Progenitor cell of endocrine pancreas (in vitro differentiated cells): ENCODE measurements at places on chromosomes 2 and 18.

- no peak for DNase-seq
These were observed 29.8 kb downstream of the TOGARAM2 start for GRCh38 chr2:29010946-29011345.

GRCh38 chr2:236265675-236266074 is 1.5 kb upstream of the ASB18 start:
- DNase-seq: no peak

GRCh38 chr2:240645346-240645745 is 20.1 kb downstream of the GPR35 start:
- DNase-seq: no peak

GRCh38 chr2:150689590-150689989 is 202.1 kb upstream of the RND3 start:
- no peak for DNase-seq

DNA sequence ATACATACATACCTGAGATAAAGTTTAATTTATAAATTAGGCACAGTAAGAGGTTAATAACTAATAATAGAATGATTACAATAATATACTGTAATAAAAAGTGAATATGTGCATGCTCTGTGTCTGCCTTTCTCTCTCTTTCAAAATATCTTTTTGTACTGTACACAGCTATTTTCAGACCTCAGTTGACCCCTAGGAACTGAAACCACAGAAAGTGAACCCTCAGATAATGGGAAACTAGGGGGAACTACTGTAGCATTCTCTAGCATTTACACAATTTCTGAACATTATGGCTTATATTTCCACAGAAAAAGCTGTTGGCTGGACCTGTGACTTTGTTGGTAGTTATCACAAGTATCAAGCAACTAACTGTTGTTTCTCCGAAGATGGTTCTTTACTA is 25.9 kb downstream of the WDR75 start:
- DNase-seq: no peak

GRCh38 chr2:27362678-27363420 is 6.3 kb upstream of the GTF3C2 start:
- no peak for DNase-seq

- no peak for DNase-seq
These were observed 153.2 kb upstream of the ETAA1 start for GRCh38 chr2:67243919-67244318.

DNA sequence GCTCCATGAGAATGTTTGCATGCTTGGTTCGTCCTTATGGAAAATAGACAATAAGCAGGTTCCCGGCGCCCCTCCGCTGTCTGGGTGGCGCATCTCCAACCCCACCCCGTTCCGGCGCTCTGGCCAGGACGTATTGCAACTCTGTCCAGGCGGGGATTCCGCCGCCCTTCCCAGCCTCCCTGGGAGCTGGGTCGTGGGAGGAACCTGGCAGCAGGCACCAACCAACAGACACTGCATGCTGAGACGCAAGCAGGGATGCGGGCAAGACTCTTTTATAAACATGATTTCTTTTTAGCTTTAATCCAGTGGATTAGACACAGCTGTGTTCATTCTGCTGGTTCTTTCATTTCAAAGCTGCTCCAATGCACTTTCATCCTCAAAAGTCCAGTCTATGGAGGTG is 240.2 kb downstream of the SH3BP4 start:
- DNase-seq: no peak
